ENCODE measurements at places on chromosomes 12 and 14.

- DNase-seq: no peak
These were observed 164.9 kb downstream of the CCDC91 start for GRCh38 chr12:28355161-28355560.

- DNase-seq: no peak
These were observed 457.7 kb upstream of the PDE3A start for GRCh38 chr12:19910681-19911080.

GRCh38 chr12:55043542-55043941 is 23.8 kb downstream of the NEUROD4 start:
- peak; percentile 61 for DNase-seq

DNA sequence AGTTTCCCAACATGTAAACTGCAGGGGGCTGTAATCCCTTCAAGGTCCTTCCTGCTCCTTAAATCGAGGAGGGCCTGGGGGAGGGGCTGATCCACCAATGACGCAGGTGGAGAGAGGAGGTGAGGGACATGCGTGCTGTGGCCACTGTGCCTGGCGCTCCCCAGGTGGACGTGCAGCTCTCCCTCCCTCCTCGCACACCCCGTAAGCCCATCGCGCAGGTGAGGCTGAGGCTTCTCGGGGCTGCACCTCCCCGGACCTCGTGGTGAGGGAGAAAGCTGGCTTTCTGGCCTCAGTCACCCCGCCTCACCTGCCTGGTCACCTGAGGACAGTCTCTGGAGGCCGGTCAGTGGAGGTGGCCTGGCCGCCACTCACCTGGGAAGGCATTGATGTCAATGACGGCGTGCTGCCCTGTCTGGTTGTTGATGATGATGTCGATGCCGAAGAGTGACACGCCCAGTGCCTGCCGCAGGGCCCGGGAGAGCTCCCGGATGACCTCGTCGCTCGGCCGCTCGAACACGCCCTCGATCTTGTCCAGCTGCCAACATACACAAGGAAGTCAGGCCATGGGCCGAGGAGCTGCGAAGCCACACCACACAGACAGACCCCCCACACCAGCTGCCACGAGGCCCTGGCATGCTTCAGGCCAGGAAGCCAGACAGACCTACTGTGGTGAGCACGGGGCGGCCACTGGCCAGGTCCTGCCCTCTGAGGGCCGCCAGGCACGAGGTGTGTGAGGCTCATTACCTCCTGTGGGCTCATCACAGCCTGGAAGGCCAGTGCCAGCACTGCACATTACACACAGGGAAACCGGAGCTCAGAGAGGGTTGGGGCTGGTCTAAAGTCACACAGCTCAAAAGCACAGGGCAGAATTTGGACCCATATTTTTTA is 23.3 kb downstream of the CHGA start:
- no peak for DNase-seq

- no peak for DNase-seq
These were observed 10.7 kb upstream of the NEUROD4 start for GRCh38 chr12:55008944-55009585.
